Large intestine (tissue), 12 donors: ENCODE measurements at places on chromosomes 4 and X.

- no peak for DNase-seq
Measured at GRCh38 chrX:129717892-129718291, 20.9 kb upstream of the XPNPEP2 start.

DNA sequence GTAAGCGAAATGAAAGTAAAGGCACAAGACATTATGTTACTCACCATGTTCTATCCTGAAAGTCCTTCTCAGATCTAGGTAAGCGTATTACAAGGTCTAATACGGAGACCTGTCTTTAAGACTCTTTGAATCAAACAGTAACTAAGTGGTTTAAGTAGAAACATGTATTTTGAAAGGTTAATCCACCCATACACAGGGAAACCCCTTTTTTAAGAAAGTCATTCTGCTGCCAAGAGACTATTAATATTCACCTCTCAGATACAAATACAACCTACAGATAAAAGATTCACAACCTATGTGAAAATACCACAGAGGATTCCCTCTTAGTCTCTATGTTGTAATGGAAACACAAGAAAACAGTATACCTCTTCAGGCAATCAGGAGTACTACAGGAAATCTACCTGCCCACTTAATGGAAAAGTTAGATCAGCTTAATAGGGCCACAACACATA lies 63.2 kb upstream of the TNIP3 start:
- DNase-seq, result no peak

DNA sequence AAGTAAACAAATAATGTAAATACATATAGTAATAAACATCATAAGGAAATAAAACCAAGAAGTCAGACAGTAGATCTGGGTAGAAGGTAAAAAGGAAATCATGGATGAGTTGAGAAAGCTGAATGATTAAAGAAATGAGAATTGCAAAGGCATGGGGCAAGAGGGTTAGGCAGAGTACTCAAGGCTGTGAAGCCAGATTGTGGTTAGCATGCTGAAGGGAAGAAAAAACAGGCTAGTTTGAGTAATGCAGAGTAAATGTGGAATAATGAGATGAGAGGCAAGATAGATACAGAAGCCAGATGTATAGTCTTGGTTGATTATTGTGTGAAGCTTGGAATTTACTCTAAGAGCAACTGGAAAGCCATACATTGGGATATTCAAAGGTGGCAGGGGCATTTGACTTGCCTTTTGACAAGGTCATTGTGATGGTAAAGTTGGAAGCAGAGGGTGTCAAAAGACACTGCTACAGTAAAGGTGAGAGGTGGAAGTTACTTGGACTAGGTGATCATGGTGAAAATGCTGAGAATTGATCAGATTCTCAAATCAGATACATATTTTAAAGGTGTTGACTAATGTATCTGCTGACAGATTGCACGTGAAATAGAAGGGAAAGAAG lies 307.0 kb downstream of the FSTL5 start:
- DNase-seq, result no peak

DNA sequence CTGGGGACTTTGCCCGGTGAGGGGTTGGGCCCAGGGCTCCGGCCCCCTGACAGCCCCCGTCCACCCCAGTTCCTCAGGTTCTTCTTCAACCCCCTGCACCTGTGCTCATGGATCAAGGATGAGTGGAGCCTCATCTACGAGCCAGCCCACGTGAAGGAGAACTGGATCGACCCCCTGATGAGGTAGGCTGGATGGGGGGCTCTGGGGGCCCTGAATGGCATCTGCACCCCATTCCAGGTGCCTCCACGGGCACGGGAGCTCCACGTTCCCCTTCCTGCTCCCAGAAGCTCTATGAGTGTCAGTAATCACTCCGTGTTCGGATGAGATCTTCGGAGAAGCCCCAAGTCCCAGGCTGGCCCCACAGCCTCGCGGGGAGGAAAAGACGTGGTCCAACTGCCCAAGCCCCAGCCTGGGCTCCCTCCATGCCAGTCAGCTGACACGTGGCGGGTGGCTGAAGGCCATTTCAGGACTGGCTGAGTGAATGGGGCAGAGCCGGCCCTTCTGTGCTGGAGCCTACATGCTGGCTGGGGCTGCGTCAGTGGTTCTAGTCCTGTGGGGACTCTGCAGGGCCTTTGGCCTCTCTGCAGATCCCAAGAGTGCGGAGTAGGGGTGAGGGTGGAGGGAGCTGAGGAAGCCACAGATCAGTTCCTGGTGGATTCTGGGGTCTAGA lies 24.4 kb downstream of the CFAP99 start:
- DNase-seq, result no peak

DNA sequence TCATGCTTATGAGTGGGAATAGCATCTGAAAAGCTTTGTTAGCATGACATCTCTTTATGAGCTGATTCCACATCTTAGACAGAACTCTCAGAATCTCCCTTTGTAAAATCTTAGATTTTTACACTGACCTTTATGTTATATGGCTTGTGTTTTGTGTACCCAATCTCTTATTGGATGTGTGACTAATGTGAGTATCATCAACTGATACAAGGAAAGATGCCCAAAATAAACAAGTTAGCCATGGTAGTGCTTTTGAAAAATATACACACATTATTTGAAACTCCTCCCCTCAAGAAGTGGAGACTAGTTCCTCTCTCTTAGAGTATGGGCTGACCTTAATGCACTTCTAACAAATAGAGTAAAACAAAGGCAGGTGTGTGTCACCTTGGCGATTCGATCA lies 160.1 kb upstream of the NRK start:
- no peak for DNase-seq

DNA sequence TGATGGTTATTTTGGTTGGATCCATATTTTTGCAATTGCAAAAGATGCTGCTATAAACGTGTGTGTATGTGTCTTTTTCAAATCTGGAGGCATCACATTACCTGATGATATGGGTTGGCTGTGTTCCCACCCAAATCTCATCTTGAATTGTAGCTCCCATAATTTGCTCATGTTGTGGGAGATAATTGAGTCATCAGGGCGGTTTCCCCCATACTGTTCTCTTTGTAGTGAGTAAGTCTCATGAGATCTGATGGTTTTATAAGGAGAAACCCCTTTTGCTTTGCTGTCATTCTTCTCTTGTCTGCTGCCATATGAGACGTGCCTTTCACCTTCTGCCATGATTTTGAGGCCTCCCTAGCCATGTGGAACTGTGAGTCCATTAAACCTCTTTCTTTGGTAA lies 33.4 kb downstream of the APOOL start:
- no peak for DNase-seq

- peak; percentile 25 for DNase-seq
Measured at GRCh38 chrX:65601530-65602220, 65.8 kb upstream of the MSN start.

DNA sequence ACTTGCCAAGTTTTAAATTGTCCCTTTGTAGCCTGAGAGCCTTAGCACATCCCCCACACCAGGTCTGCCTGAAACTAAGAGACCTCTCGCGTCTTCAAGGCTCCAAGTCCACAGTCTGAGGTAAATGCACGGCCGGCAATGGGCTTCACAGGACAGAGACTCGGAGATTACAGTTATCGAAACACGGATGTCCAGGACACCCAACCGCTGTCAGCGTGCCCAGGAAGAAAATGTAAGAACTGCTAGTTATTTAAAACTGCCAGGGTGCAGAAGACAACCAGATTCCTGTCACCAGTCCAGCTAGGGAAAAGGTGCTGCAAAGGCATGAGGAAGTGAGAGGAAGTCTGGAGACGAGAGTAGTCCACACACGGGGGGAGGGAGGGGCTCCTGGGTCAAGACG lies 28.9 kb downstream of the ZNF827 start:
- DNase-seq, result no peak

- DNase-seq, result no peak
Measured at GRCh38 chr4:74447636-74448233, 2.8 kb downstream of the AREG start.

DNA sequence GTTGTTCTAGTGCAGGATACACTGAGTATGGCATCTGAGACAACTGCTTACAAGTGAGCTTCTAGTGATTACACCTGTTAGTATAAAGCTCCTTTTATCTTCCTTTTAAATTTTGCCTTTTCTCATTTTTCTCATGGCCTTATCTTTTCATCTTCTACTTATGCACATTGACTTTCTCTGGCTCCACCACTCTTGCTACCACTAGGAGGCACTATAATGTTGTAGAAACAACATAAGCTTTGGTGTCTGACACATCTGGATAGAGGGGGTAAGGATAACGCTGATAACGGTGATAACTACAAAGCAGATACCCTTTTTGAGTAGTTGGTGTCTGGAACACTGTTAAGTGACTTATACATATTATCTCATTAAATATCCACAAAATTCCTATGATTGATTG lies 187.4 kb upstream of the TEX13C start:
- no peak for DNase-seq

GRCh38 chr4:34432706-34433105 lies 1811.6 kb downstream of the ARAP2 start:
- no peak for DNase-seq
